ENCODE measurements at places on chromosomes 1 and 21.

DNA sequence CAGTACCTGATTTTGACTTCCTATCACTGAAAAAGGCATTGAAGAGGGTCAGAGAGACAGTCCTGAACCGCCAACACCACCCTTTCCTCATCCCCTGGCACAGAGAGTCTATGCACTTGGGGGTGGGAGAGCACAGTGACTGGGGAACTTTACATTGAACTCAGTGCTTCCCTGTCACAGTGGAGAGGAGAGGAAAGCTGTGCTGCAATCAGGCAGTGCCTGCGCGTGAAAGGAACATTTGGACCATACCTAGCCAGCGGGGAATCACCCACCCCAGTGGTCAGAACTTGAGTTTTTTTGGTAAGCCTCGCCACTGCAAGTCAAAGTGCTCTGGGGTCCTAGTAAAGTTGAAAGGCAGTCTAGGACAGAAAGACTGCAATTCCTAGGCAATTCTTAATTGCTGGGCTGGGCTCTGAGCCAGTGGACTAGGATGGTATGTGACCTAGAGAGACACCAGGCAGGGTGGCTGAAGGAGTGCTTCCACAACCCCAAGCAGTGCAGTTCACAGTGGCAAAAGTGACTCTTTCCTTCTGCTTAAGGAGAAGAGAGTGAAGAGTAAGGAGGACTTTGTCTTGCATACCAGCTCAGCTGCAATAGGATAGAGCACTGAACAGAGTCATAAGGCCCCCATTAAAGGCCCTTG is 9.4 kb upstream of the HENMT1 start:
- no peaks in the 10 kb centered on the region for H3K36me3 ChIP-seq
- H3K4me1 ChIP-seq: no peaks in the 10 kb centered on the region
- no peak for DNase-seq
- no peaks in the 10 kb centered on the region for H3K27me3 ChIP-seq

DNA sequence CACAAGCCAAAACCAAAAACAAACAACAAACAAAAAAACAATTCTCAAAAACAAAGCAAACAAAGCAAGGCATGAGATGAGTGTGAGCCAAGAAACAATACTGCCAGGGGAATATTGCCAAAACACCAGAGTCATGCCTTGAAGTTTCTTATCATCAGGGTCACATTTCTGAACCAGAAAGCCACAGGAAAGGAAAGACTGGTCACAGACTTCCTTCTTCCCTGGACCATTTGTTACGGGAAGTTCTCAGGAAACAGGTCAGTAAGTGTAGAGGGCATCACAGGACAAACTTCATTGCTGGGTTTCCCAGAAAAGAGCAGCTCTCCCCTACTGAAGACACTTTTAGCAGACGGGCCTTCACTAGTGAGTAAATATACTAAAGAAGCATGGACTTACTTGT is 191.2 kb downstream of the GABPA start:
- H3K4me1 ChIP-seq: peaks cover 3% of the 10 kb centered on the region
- H3K36me3 ChIP-seq: peaks cover 5% of the 10 kb centered on the region
- peak; percentile 16 for DNase-seq
- H3K27ac ChIP-seq: no peak overlapping the region
- no peaks in the 10 kb centered on the region for H3K27me3 ChIP-seq

DNA sequence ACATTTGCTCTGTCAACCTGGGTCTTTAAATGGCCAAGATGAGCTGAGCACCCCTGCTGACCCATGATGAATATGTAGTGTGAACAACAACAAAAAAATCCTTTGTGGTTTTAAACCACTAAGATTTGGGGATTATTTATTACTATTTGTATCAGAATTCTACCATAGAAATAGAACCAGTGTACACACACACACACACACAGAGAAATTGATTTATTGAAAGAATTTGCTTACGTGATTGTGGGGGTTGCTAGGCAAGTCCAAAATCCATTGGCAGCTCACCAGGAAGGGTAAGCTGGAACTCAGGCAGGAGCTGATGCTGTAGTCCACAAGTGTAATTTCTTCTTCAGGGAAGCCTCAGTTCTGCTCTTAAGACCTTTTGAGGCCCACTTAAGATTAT is 82.5 kb upstream of the MAP1LC3C start:
- H3K27ac ChIP-seq: no peak overlapping the region
- H3K27me3 ChIP-seq: no peaks in the 10 kb centered on the region
- DNase-seq: no peak
- peaks cover 3% of the 10 kb centered on the region for H3K4me1 ChIP-seq
- no peak overlapping the region for H3K4me3 ChIP-seq

DNA sequence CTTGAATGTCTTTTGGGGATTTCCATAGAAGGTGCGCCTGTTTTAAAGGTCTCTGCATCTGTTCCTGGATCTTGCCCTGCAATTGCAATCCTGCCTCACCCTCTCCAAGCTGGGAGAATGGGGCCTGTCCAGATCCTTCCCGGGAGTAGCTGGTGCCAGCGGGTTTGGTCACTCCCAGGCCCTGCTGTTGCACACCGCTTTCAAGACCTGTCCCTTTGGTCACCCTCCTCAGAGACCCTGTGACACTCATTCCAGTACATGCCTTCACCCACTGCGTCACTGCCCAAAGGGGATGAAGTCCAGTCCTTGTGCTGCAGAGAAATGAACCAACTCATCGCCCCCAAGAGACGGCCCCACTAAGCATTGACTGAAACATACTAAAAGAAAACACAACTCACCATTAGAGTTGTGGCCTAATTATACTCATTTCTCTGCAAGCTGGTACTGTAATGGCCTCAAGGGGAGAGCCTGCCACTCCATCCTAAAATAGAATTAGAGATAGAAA is 1.9 kb upstream of the IRF2BP2 start:
- H3K4me3 ChIP-seq: peak overlapping the region; percentile 70
- peaks cover 19% of the 10 kb centered on the region for H3K36me3 ChIP-seq
- H3K27ac ChIP-seq: peak overlapping the region; percentile 97
- H3K27me3 ChIP-seq: no peaks in the 10 kb centered on the region

GRCh38 chr21:33232291-33233034 is 2.7 kb downstream of the IFNAR2 start:
- DNase-seq: no peak
- no peak overlapping the region for H3K4me3 ChIP-seq
- H3K4me1 ChIP-seq: peaks cover 7% of the 10 kb centered on the region

DNA sequence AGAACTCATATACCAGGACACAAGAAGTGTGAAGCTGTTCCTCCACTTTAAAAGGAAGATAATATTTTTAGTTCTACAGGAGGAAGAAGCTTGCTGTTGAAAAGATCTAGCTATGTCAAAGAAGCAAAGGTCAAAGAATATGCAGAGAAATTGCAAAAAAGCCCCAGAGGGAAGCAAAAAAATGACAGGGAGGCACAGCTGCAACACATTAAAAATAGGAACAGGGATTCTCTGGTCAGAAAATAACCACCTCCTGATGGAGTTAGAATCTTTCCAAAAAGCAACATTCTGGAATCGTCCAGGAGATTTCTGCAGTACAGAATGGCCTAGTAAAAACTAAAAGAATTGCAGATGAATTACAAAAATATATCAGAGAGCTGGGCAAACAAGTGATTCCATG is 238.9 kb upstream of the PRMT6 start:
- no peaks in the 10 kb centered on the region for H3K27me3 ChIP-seq
- no peak overlapping the region for H3K27ac ChIP-seq
- DNase-seq: no peak
- no peaks in the 10 kb centered on the region for H3K4me1 ChIP-seq
- no peak overlapping the region for H3K4me3 ChIP-seq

DNA sequence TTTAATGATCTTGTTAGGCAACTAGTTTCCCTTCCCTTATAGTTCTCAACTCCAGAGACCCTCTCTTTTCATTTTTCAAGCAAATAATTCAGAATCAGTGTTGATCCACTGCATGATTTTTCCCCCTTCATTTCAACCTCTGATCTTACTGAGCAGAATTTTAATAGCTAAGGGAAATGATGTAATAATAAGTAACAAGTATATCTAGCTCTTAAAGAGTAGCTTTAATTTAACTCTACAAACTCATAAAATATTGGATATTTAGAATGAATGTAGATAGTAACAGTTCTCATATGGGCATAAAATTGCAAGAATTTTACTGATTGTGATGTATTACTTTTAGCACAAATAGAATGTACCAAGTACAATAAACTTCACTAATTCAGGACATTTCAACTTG is 130.2 kb downstream of the NR5A2 start:
- H3K27me3 ChIP-seq: no peaks in the 10 kb centered on the region
- H3K4me1 ChIP-seq: no peaks in the 10 kb centered on the region
- no peaks in the 10 kb centered on the region for H3K36me3 ChIP-seq
- H3K27ac ChIP-seq: no peak overlapping the region
- no peak for DNase-seq
- no peak overlapping the region for H3K4me3 ChIP-seq

GRCh38 chr1:57898531-57898930 is 474.7 kb upstream of the DAB1 start:
- H3K27me3 ChIP-seq: no peaks in the 10 kb centered on the region
- no peak overlapping the region for H3K27ac ChIP-seq
- no peaks in the 10 kb centered on the region for H3K4me1 ChIP-seq
- no peak for DNase-seq

- no peak for DNase-seq
- no peaks in the 10 kb centered on the region for H3K27me3 ChIP-seq
- H3K36me3 ChIP-seq: no peaks in the 10 kb centered on the region
- peaks cover 15% of the 10 kb centered on the region for H3K4me1 ChIP-seq
- no peak overlapping the region for H3K4me3 ChIP-seq
Measured at GRCh38 chr1:167800251-167800650, 78.5 kb downstream of the MPZL1 start.

GRCh38 chr1:91545506-91546300 is 45.1 kb downstream of the CDC7 start:
- H3K4me1 ChIP-seq: no peaks in the 10 kb centered on the region
- no peak overlapping the region for H3K4me3 ChIP-seq
- H3K27ac ChIP-seq: no peak overlapping the region
- peaks cover 5% of the 10 kb centered on the region for H3K36me3 ChIP-seq
- no peak for DNase-seq

DNA sequence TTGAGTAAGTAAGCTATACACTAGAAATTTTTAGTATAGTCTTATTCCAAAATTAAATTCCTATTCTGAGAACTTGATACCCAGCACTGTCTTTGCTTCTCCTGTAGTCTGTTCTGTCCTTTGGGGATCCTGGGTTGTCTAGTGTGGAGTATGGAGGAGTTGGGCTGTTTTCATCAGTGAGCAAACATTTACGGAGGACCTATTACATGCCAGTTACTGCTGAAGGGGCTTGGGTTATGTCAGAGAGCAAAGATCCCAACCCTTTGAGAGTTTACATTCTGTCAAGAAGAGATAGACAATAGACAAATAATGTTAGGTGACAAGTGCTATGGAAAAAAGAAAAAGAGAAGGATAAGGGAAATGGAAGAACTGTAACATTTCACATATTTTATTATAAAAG is 9.0 kb downstream of the TRAPPC10 start:
- no peak for DNase-seq
- no peaks in the 10 kb centered on the region for H3K36me3 ChIP-seq
- peaks cover 19% of the 10 kb centered on the region for H3K4me1 ChIP-seq
- no peak overlapping the region for H3K27ac ChIP-seq

- peak; percentile 95 for DNase-seq
- no peak overlapping the region for H3K4me3 ChIP-seq
- H3K4me1 ChIP-seq: peaks cover 8% of the 10 kb centered on the region
- H3K27ac ChIP-seq: peak overlapping the region; percentile 46
- H3K36me3 ChIP-seq: no peaks in the 10 kb centered on the region
Measured at GRCh38 chr1:245874942-245875580, 632.0 kb downstream of the SMYD3 start.

DNA sequence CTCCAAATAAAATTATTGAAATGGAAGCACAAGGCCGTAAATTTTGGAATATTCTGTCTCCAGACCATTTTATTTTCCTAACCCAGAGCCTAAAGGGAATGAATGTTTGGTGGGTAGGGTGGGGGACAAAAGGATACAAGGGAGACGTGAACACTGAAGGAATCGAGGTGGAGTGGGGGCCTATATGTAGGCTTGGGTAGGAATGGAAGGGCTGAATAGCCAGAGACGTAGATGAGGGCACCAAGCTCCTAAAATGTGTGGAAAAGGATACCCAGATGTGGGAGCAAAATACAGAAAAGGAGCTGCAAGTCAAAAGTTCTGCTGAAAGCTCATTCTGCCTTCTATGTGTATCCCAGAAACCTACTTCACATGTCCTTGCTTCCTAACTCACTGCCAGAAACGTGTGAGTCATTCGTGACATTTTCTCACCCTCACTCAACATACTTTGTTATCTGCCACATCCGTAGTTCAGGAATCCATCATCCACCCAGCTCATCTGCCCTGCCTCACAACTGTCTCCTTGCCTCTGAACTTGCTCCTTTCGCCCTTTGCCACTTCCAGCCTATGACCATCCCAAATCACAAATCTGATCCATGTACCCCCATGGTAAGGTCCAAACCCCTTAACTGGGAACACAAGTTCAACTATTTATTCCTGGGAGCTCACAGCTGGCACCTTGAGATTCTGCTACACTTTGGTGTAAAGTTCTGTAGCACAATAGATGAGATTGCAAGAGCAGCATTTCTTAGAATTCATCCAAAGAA is 84.1 kb upstream of the PRDX6 start:
- H3K27ac ChIP-seq: peak overlapping the region; percentile 65
- H3K36me3 ChIP-seq: no peaks in the 10 kb centered on the region
- no peak overlapping the region for H3K4me3 ChIP-seq
- peaks cover 4% of the 10 kb centered on the region for H3K4me1 ChIP-seq
- DNase-seq: peak; percentile 93

- DNase-seq: no peak
- no peaks in the 10 kb centered on the region for H3K27me3 ChIP-seq
- H3K36me3 ChIP-seq: no peaks in the 10 kb centered on the region
- H3K27ac ChIP-seq: no peak overlapping the region
Measured at GRCh38 chr1:66439031-66439740, 94.8 kb upstream of the SGIP1 start.

GRCh38 chr1:181909010-181909409 is 152.5 kb downstream of the ZNF648 start:
- no peak for DNase-seq
- no peaks in the 10 kb centered on the region for H3K27me3 ChIP-seq
- no peak overlapping the region for H3K4me3 ChIP-seq
- H3K36me3 ChIP-seq: no peaks in the 10 kb centered on the region

GRCh38 chr21:45248893-45249381 is 38.8 kb downstream of the POFUT2 start:
- peaks cover 13% of the 10 kb centered on the region for H3K4me1 ChIP-seq
- DNase-seq: no peak
- no peak overlapping the region for H3K27ac ChIP-seq
- H3K36me3 ChIP-seq: no peaks in the 10 kb centered on the region

- no peaks in the 10 kb centered on the region for H3K27me3 ChIP-seq
- no peak overlapping the region for H3K4me3 ChIP-seq
- H3K4me1 ChIP-seq: peaks cover 12% of the 10 kb centered on the region
- peaks cover 44% of the 10 kb centered on the region for H3K36me3 ChIP-seq
Measured at GRCh38 chr1:53321776-53322602, 5.9 kb downstream of the LRP8 start.

GRCh38 chr21:32298148-32298559 is 501 bp upstream of the MRAP start:
- H3K4me1 ChIP-seq: no peaks in the 10 kb centered on the region
- no peak overlapping the region for H3K4me3 ChIP-seq
- H3K27ac ChIP-seq: no peak overlapping the region
- H3K27me3 ChIP-seq: no peaks in the 10 kb centered on the region
- peaks cover 9% of the 10 kb centered on the region for H3K36me3 ChIP-seq
- no peak for DNase-seq

GRCh38 chr21:38930066-38930465 is 124.3 kb downstream of the ETS2 start:
- H3K4me3 ChIP-seq: no peak overlapping the region
- peak; percentile 26 for DNase-seq
- H3K27ac ChIP-seq: no peak overlapping the region
- peaks cover 10% of the 10 kb centered on the region for H3K4me1 ChIP-seq
- H3K36me3 ChIP-seq: no peaks in the 10 kb centered on the region

Data from mesenchymal stem cell (in vitro differentiated cells and primary cell).